Activated gamma-delta T cell treated with Interleukin-2 at 50 U/mL for 16 hours (primary cell): ENCODE measurements at places on chromosomes 11 and 22.

- DNase-seq: no peak
These were observed 414.7 kb downstream of the LRRC4C start for GRCh38 chr11:41044747-41045146.

DNA sequence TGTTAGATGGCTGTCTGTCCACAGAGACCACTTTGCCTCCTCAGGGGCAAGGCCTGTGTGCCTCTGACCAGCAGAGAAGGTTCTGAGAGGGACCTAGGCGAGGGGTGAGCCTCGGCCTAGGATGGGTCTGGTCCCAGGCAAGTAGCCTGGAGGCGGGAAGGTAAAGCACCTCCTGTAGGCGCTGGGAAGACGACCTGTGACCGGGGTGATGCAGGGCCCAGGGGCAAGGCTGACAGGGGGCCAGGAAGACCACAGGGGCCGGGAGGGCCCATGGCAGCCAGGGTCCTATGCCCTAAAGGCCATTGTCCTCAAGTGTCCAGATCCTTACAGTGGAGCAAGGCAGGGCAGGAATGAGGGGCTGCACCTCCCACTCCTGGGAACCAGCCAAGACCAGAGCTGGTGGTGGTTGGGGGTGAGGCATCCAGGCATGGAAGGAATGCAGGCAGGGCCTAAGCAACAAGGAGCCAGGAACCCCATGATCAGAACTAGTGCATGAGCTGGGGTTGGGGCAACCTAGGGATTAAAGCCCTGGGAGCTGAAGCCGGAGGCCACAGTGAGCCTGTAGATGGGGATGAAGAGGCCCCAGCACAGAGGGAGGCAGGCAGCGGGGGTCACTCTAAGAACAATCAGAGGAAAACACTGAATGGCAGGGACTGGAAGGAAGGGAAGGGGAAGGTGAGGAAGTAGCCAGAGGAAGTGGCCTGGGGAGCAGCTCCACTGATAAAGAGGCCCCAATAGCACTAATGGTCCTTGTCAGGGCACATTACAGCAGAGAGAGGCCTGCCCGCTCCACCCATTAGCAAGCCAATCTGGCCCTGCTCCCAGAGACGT, 32.9 kb upstream of the KLHL35 start:
- no peak for DNase-seq

GRCh38 chr22:37569921-37570660, 9.8 kb downstream of the LGALS2 start:
- no peak for DNase-seq

DNA sequence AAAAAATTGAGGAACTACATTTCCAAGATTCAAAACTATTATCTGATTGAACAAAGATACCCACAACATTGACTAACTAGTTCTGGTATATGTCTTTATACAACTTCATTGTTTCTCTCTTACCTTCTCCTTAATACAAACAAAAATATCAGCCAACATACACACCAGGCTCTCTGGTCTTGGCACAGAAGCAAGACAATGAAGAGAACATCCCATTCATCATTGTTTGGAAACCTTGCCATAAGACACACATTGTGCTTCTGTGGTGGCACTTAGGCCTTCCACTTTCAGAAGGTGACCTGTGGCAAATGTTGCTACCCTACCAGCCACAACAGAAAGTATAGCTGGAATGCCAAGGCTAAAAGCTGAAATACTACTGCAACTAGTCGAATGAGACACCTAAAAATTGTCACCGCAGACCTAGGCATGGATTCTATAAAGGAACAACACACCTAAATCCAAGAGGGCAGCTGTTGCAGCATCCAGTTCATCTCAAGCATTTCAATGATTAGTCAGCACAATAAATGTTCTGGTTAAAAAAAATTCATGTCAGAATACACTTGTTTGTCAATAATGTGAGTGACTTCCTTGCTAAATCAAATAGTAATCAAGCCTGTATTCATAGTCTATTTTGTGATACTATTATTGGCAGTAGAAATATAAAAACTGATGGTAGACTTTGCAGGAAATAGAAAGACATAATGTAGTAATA, 26.3 kb downstream of the MAP6 start:
- no peak for DNase-seq

DNA sequence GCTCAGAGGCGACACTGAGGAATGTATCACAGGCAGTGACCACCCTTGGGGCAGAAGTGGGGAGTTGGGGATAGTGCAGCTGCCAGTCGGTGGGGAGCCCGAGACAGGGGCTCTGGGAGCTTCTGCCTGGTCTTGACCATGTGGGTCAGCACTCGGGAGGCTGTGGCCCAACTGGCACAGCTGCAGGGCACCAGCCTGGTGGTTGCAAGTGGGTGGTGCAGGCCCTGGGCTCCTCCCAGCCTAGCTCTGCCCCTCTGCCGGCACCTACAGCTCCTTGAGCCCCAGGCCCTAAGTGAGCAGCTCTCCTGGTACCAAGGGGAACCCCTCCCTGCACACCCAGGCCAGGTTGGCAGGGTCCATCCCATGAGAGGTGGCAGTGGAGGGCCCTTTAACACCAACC, 12.6 kb upstream of the RASL10A start:
- no peak for DNase-seq

GRCh38 chr11:120747850-120748814, 236.6 kb downstream of the GRIK4 start:
- no peak for DNase-seq

- DNase-seq: no peak
These were observed 3.6 kb downstream of the RASD2 start for GRCh38 chr22:35544189-35544588.

GRCh38 chr11:122652495-122652894, 3.0 kb upstream of the UBASH3B start:
- no peak for DNase-seq

DNA sequence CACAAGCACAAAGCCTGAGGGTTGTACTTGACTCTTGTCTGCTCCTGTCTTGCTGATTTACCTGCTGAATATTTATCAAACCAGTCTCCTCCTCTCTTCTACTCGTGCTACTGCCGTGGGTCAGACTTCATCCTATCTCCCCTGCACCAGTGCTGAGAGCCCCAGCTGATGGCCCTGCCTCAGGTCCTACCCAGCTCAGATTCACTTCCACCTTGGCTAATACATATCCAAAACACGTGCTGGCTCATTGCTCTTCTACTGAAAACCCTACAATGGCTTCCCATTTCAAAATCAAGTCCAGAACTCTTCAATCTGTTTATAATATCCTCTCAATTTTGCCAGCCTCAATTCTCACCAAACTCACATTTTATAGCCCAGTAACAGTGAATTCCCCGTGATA, 48.3 kb downstream of the RAB30 start:
- DNase-seq: no peak

- no peak for DNase-seq
These were observed 1.3 kb upstream of the ZNF202 start for GRCh38 chr11:123742724-123743120.

DNA sequence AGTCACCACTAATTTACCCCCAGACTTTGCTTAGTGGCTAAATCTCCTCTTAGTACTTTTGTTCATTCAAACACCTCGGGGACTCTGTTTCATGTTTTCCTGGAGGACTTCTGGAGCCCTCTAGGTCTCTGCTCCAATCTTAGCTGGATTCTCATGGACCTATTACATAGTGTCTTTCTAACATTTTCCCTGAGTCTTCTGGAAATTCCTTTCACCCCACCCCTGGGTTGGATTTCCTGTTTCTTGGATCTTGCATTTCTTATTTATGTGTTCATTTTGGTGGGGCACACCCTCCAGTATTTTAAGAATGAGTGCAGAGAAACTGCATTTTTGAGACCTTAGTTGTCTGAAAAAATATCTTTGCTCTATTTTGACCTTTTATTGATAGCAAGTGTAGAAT, 220.1 kb downstream of the BLID start:
- no peak for DNase-seq

GRCh38 chr11:124535552-124536232, 7.8 kb downstream of the OR8B12 start:
- no peak for DNase-seq
